Head of caudate nucleus (tissue), 42 donors: ENCODE measurements at places on chromosomes 2 and 18.

- DNase-seq = no peak
Observed at GRCh38 chr2:142946941-142947340, 69.5 kb downstream of the KYNU start.

DNA sequence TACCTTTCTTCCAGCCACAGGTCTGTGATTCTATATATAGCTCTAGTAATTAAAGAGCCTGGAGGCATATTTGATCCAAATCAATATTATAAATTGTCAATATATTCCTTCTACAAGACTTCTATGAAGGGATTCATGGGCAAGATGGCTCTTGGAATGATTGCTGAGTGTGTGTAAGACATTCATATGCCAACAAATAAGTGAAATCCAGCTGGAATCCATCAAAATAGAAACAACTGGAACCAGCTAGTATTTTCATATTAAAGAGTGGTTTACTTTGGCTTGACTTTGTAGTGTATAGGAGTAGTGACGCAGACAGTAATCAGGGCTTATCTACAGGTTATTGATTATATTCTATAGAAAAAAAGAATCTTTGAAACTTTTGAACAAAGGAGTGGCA is 83.4 kb downstream of the CALCRL start:
- no peak for DNase-seq

DNA sequence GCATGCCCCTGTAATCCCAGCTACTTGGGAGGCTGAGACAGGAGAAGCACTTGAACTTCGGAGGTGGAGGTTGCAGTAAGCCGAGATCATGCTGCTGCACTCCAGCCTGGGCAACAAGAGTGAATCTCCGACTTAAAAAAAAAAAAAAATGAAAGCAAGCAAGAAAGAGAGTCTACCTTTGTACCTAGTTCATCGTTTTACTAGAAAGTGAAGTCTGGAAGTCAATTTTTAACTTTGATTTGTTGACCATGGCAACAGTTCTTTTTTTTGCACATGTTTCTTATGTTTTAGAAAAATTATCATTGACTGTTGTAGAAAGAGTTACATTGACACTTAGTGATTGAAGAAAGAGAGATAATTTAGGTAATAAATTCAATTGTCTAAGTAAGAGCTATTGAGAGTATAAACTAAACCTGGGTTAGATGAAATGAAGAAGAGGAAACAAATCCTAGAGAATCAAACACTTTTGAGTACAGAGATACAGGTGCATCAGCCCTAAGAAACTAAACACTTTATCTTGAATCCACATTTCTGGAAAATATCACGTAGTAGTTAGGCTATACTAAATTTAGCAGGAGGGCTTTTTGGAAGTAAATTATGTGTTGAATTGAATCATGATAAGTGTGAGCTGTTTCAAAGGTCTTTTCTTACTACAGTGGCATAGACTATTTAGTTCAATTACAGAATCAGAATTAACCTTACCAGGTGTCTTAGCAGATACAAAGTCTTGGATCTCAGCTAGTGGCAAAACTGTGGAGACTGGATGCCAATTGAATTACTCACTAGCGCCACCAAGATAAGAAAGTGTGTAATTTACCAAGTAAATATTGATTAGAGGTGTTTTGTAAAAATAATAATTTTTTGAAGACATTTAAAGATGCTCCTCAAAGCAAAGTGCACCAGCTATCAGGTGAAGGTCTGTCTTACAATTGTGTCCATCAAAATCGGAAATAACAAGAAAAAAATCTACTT is 303.4 kb upstream of the NRXN1 start:
- no peak for DNase-seq

DNA sequence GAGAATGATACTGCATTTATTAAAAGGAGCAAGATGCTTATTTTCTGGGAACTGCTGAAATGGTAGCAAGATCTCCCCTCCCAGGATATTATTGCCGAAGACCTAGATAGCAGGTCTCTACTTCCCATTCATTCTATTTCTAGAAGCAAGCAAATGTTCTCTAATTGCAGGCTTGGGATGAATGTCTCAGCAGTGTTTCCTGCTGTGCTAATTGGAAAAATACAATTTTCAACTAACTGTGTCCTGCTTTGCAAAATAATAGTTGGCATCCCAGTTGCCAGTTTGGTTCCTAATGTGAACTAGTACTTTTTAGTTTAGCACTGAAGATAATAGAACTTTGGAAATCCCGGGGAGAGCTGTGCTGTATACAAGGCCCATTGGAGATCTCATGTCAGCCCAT is 26.1 kb downstream of the SLC20A1 start:
- DNase-seq = no peak

DNA sequence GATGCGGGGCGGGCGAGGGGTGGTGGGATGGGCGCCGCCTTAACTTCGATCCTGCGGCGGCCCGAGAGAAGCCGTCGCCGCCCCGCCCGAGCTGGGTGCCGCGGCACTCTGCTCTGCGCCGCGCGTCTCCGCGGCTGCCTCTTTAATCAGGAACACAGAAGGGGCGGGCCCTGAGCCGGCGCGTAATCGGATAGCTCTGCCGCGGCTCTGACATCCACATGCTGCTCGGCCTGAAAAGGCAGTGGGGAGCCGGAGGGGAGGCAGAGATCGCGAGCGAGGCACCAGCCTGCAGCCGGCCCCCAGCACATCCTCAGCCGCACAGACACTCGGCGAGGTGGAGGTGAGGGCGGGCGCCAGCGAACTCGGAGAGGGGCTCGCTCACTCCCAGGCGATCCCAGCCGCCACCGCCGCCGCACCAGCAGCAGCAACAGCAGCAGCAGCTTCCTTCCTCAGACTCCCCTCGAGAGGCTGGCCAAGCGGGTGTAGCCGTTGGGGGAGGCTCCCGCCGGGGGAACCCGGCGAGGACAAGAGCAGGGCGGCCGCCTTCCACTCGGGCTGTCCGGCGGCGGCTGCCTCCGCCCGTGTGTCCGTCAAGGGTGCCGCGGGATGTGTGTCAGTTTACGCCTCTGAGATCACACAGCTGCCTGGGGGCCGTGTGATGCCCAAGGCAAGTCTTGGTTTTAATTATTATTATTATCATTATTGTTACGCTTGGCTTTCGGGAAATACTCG is at the start of gene NRP2:
Gene NRP2 (plus strand): TSS at position 263 of the 732 bp plus-strand sequence. CDS start 790 bp downstream, outside the sequence.
- DNase-seq = peak; percentile 93

DNA sequence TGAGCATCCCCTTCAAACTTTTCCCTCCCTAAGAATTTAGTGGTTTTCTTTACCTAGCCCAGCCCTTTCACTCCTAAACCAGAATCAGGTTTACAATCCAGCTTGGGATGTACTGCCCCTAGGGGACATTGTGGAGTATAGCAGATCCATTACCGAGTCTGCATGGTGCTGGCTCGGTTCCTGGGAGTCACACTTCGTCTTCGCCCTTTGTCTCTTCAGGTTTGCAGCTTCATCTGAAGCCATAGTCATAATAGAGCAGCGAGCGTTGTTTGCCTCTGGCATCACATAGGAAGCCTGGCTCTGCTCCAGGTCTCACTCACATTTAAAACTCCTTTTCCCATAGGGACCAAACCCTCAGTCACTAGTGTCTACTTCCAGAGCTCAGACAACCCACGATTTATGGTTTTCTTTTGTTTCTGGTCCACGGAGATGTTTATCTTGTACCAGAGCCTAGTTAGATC is 16.8 kb upstream of the LYPD6 start:
- DNase-seq = no peak

DNA sequence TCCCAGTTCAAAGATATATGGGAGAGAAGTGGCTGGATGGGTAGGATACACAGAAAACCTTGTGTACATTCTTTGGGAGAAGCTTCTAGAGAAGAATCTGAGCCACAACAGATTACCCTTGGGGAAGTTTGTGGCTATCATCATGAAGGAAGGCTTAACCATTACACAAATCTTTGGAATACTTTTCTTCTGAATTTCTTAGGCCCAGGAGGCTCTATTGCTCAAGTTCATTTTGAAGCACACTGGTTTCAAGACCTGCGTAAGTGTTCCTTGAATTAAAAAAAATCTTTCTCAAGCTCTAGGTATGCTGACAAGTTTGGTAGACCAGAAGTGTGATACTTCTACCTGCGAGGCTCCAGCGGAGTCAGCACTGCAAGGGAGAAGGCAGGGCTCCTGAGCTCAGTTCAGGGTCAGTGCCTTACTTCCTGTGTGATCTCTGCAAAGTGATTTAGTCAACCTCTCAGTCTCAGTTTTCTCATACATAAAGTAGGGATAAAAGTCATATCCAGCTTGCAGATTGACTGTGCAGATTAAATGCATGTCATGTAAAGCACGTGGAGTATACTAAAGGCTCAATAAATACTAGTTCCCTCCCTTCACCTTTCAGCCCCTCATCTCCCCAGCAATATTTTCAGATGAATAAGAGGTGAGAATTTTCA is 438.6 kb downstream of the DLGAP1 start:
- DNase-seq = no peak

DNA sequence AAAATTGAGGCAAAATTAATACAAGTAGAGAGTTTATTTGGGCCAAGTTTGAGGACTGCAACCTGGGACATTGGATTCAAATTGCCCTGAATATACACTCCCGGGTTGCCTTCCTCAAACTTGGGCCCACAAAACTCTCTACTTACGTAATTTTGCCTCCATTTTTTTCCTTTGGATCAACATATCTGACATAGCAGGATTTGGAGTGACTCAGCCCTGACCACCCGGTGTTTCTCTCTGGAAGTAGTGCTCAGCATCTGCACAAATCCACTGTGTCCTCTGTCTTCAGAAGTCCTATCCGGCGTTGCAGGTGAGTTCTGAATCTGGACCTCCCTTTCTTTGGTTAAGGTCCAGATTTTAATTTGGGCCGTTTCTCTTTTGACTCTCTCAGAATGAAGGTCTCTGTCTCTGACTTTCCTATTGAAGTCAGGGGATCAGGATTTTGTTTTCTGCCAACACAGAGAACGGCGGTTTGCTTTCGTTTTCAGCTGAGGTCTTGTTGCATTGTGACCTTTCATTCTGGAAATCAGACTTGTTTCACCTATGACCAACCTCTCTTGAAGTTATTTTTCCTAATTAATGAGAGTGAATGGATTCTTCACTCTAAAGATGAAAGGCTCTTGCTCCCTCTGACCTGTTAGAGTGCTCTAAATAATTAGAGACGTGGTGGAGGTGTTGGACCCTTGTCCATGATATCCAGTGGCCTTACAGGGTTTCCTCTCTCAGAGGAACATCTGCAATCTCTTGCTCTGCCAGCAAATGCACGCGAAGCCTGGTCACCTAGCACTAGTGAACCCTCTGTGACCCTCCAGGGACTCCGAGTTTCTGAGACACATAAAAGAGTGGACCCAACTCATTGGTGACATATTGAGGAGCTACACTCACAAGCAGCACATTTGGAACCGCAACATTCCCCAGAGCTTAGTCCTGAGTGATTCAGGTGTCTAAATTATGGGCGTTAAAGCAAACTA is 13.6 kb downstream of the TCF23 start:
- DNase-seq = no peak

DNA sequence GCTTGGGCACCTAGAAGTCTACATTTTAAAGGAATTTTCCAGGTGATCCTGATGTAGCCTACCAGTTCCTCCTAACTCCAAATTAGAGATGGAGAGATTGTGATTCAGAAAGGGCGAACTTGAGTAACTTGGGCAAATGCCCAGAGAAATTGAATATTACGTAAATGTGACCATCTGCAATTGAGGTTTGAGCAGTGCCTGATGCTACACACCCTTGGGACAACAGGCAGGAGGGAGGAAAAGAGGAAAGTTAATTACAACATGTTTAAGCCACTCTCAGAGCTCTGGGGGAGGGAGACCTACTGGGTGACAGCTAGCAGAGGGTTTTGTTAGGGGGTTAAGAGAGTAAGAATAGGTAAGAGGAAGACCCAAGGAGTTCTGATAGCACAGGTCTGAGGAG is 208.9 kb downstream of the LPIN1 start:
- no peak for DNase-seq

- DNase-seq = no peak
Observed at GRCh38 chr2:145292166-145292565, 772.2 kb upstream of the ZEB2 start.

DNA sequence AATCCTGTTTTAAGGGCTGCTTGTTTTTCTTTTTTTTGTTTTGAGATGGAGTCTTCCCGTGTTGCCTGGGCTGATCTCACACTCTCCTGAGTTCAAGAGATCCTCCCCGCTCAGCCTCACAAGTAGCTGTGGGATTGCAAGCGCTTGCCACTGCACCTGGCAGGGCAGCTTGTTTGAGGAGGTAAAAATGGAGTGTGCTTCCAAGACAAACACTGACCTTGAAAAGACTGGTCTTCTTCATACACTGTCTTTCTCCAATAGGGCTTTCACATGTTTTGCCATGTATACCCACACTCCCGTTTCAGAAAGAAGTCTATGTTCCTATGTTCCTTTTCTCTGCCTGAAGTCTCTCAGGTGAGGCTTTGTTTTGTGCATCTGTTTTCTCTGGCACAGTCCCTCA is 32.6 kb upstream of the LDAH start:
- DNase-seq = no peak

- no peak for DNase-seq
Observed at GRCh38 chr18:22332590-22332989, 85.1 kb downstream of the CTAGE1 start.

GRCh38 chr2:227461811-227462461 is 10.0 kb upstream of the AGFG1 start:
- no peak for DNase-seq

DNA sequence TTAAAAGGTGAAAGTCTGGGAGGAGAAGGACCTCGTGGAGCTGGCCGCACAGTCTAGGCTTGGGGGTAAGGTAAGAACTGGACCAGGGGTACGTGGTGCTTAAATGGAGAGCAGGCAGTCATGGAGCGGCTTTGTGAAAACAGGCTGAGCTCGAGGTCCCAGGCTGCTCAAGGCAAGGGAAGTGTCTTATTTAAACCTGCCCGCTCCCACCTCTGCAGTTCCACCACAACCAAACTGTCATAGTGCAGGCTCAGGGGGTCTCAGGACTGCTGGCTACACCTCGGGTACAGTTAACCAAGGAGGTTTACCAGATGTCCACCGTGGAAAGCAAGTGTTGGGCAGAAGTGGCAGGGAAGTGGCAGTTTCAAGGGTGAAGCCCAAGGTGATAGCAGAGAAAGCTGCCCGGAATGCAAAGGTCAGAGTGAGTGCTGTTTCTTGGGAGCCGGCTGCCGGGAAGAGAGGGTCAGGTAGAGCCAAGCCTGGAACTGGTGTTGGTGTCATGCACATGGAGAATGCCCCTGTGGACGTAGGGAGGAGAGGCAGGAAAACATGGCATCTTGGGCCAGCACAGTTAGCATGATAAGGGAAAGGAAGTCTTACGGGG is 203.3 kb downstream of the GBX2 start:
- no peak for DNase-seq

- DNase-seq = no peak
Observed at GRCh38 chr2:238905224-238905623, 57.3 kb downstream of the TWIST2 start.

- no peak for DNase-seq
Observed at GRCh38 chr2:70616168-70616694, 62.6 kb upstream of the TGFA start.
